SK-N-SH treated with all-trans-retinoic acid at 6 μM for 48 hours (cell line): ENCODE measurements at places on chromosomes 2 and 18.

DNA sequence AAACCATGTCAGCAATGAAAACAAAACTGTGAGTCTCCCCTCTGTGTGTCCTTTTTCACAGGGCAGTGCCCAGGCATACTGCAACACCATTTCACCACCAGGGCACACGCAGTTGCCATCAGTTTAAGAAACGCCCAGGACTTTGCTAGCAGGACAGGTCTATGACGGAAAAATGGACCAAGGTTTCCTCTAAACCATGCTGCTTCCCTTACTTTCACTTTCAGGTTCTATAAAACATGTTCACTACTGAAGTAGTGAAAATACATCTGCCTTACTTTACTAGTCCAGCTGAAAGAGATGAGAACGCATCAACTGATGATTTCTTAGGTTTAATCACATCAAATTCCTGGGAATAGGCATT lies 110.5 kb downstream of the TCF4 start:
- peak; percentile 81 for ATAC-seq

GRCh38 chr2:44187251-44187650 lies 18.6 kb downstream of the PPM1B start:
- ATAC-seq = no peak

DNA sequence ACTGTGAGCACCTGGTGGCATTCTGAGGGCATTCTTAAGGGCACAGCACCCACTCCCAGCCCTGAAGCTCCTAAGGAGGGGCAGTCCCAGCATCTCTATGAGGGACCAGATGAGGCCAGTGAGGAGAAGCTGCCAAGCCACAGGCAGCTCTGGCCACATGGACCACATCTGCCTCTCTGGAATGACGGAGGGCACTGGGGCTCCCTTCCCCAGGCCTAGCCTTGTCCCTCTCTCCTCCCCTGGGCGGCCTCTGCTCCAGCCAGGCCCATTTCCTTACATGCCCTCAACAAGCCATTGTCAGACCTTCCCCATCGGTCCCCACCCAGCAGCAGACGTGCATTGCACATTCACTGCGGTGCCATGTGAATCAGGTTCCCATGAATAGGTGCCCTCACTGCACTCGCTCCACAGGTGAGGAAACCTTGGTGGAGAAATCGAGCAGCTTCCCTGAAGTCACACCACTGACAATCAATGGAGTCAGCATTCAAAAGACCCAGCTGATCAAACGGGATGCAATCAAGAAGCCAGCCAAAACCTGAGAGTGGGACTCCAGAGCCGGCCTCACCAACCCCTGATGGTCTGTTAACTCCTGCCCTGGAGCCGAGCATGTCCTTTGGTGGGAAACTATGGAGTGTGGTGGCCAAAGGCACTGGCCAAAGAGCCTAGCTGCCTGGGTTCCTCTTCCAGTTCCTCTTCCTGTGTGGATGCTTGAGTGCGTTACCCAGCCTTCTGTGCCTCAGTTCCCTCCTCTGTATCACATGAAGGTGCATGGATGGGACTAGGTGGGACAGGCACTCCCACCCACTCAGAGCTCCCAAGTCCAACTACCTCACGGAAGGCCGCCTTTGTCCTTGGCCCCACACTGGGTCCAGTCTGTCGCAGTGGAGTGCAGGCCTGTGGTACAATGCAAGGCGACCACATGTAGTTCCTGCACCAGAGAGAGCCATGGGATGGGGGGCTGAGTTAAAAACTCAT lies 147.3 kb downstream of the ZFP36L2 start:
- no peak for ATAC-seq

DNA sequence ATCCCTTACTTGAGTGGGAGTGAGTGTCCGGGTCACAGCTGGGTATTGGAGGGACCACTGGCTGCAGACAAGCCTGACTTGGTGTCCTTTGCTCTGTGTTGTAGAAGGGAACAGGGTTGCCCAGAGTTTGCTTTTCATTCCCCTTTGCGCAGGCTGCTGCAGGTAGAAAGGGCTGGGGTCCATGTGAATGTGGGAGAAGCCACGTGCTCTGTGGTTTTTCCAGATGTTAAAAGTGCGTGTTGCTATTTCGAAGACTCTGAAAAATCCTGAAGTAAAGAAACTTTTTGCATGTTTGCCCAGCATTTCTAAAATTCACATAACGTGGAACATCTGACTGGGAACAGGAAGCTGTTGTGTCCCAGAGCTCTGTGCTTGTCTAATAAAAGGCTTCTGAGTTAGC lies 28.8 kb downstream of the GLI2 start:
- ATAC-seq = no peak; the same call in 2 of the 3 replicates

- ATAC-seq = peak; percentile 54
These were observed 55.0 kb downstream of the ODC1 start for GRCh38 chr2:10392951-10393639.

DNA sequence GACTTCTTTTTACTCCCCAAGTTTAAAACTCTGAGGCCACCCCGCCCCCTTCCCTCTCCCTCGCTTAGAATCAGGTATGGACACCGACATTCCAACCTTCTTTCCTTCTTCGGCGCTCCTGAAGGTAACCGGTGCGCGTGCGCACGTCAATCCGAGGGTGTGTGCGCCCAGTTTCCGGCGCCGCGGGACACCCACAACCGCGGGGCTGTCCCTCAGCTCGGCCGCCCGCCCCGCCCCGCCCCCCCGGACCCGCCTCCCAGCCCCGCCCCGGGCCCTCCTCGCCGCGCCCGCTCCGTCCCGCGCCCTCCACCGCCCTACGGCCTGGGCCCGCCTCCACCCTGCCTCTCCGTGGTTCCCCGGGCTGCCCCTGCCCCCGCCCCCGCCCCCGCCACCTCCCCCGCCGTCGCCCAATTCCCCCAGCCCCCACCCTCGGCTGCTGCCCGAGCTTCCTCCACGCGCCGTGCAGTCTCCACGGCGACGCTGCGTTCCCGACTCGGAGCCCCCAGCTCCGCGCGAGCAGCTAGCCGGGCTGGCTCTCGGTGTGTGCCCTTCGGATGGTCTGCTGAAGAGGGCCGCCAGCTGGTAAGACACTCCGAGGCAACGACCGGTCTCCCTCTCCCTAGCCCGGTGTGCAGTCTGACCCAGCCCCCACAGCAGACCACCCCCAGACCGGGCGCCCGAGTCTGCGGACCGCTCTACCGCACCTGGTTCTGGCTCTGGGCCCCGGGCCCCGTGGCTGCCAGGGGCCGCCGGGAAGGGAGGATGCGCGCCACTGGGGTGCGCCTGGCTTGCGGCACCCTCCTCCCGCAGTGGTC lies 635 bp downstream of the ERICH2 start:
- ATAC-seq = peak; percentile 88

DNA sequence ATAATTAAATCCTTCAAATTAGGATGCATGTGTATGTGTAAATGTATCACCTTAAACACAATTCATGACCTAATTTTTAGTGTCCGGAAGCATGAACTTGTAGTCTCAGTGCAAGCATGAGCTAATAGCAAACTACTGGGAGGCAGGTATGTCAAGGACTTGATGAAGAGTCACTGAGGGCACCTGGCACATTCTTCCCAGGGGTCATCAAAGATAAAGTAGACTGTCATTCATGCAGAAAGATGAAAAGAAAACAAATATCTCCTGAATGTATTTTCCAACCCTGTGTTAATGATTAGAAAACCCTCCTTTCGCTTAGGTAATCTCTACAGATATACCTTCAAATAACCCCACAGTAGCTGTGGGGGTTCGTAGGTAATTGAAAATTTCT lies 234.9 kb downstream of the SOCS6 start:
- ATAC-seq = no peak

DNA sequence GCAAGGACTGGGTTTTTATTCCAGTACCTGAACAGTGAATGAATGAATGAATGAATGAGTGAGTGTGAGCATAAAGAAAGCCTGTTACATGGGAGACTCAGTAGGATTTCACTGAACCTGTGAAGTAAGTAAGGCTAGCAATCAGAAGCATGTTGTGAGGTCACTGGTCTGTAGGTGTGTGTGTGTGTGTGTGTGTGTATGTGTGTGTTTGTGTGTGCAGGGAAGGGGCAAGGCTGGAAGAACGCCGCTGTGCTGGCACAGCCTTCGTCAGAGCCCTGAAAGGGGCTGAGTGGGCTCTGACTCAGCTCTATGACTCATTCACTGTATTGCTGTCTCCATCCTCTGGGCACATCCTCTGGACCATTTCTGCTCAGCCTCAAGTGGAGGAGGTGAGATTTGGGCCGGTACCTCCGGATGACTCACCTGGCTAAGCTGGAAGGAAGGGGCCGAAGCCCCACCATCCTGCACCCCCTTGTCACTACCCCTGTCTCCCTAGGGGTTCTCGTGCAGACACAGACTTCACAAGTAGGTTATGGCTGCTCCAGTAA lies 51.4 kb upstream of the MRPL33 start:
- peak; percentile 85 for ATAC-seq

DNA sequence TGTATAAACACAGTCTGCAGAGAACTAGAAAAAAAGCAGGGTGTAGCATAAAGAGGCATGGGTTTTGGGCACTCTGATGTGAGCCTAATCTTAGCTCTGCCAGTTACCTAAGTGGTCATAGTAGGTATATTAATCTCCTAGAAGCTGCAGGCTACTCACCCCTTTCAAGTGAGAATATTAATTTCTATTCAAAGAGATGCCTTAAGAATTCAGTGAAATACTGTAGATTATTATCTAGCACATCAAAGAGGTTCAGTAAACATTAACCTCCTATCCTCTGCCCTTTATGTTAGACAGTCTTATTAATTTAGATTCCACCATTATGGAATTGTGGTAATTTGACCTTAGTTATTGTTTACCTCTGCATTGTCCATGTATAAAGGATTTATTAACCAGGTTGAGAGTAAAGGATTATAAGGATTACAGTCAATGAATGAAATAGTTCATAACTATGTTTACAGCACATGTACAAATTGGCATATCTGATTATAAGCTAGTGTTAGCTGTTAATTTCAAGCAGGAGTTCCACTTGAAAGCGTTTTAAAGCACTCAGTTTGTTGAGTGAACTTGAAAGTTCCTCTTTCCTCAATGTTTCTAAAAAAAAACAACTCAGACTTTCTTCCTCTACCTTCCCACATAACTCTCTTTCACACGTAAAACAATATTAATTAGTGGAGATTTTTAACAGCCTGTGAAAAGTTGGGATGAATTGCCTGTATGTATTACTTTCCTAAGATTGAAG lies 150.6 kb upstream of the EPC2 start:
- ATAC-seq = no peak

DNA sequence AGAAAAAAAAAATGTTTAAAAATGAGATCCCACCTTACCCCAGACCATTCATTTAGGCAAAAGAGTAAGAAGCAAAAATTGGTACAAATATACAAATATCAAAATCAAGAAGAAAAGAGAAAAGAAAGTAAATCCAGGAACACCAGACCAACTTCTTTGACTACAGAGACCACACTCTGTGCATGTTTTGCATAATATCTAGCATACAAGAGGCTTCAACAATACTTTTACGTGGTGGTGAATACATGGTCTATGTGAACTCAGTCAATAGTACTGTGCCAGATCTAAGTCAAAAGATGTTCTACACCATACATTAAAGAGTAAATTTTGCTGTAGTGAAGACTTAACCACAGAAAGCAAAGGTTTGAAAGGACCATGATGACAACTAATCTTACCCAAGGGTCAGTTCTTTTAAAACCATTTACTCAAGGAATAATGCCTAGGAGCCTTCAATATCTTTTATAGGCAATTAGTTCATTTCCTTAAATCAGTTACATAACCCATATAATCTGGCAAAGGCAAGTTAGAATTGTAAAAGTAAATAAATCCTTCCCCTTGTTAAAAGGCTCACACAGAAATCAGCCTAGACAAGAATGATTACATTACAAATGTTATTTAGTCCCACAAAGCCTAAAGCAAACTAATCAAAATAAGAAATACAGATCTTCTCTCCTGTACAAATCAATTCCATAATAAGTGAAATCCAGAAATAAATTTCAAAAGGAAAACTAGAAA lies 115.2 kb downstream of the EXOC6B start:
- no peak for ATAC-seq

GRCh38 chr18:3874125-3874524 lies 424.2 kb downstream of the TGIF1 start:
- no peak for ATAC-seq

GRCh38 chr2:181959508-181959907 lies 26.1 kb upstream of the PPP1R1C start:
- ATAC-seq = peak; percentile 72

DNA sequence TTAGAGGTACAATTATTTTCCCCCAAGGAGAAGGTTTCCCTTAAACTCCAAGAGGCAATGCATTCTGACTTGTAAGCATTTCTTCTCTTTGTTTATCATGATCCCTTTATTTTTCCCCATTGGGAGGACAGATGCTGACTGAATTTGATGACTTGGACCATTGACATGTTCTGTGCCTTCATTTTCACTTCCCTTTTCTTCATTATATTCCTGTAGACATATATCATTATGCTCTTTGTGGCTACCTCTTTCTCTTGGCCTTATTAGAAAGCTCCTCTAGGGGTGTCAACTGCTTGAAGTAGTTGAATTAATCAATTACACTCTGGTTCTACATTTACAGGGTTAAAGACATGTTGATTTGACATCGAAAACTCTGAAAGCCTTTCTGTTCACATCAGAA lies 330.0 kb upstream of the DCC start:
- ATAC-seq = no peak
